Thoracic aorta (tissue), 2 donors: ENCODE measurements at places on chromosomes 6 and 20.

GRCh38 chr20:63707558-63708300 lies at the start of the genes ARFRP1 and ZGPAT:
Gene ARFRP1, minus strand, starts transcription at chr20:63707976. Its CDS starts 885 bp downstream, at chr20:63707091.
Gene ZGPAT, plus strand, starts transcription at chr20:63708039. Its CDS starts 542 bp downstream, at chr20:63708581.
- DNase-seq, result no peak

GRCh38 chr6:9257215-9257614 lies 821.9 kb upstream of the SLC35B3 start:
- DNase-seq, result no peak

- DNase-seq, result no peak
Observed at GRCh38 chr20:62856931-62857619, 4.5 kb downstream of the TCFL5 start.

DNA sequence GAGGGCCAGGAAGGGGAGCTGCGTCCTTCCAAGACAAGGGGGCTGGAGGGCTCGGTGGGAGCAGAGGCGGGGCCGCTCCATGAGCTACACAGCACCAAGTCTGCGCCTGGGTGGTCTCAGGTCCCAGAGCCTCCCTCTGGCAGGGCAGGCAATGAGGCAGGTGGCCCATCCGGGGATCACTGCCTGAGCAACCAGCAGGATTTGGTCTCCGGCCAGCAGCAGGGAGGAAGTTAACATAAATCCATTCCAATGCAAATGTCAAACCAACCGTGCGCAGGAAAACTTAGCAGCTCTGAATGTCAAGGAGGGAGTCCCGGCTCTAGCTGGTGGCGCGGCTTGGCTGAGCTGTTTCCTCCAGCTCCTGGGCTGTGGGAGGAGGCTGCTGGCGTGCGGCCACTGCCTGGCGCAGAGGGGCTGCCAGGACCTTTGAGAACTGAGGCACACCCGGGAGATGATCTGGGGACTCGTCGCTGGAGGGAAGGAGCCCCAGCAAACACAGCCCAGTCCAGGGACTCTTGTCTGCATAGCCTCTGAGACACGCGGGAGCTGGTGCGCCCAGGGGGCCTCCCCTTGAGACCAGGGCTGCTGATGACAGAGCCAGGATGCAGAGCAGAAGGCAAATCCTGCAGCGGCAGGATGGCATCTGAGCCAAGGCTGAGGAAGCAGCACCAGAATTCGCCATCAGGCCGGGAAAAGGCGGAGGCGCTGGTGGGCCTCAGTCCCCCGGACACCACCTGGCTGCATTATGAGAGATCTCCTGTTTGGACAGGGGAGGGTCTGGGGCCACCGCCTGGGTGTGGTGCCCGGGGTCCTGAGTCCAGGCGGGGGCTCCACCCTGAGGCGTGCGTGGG lies 33.1 kb upstream of the CHRNA4 start:
- no peak for DNase-seq

DNA sequence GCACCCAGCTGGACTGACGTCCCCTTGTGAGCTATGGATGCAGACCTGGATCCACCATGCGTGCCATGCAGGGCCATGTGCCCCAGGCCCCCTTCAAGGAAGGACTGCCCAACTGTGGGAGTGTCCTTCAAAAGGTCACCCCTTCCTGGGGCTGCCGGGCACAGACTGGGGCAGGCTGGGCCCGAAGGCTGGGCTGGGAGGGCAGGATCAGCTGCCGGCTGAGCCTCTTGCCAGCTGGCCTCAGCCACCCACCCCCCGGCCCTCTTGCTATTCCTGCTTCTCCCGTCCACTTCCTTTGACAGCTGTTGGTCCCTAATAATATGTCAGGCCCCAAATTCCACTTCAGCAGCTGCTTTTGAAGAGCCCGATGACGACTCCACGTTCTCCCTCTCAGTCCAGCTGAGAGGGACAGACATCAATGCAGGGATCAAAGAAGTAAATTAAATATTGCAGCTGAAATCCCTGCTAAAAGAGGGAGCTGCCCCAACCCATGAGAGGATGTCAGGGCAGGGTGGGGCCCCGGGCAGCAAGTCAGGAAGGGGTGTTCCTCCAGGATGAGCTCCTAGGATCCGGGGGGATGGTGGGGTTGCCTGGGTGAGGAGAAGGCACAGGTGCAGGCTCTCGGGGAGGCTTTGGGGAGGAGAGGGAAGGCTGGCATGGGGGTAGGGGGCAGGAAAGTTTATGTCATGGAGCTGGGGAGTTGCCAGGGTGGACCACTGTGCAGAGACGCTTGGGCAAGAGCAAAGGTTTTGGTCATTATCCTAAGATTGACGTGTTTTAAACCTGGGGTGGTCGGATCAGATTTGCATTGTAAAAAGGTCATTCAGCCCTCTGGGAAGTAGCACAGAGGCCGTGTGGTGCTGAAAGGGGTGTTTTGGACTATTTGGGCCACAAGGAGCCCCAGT lies 185.0 kb downstream of the ANKRD60 start:
- DNase-seq, result no peak

DNA sequence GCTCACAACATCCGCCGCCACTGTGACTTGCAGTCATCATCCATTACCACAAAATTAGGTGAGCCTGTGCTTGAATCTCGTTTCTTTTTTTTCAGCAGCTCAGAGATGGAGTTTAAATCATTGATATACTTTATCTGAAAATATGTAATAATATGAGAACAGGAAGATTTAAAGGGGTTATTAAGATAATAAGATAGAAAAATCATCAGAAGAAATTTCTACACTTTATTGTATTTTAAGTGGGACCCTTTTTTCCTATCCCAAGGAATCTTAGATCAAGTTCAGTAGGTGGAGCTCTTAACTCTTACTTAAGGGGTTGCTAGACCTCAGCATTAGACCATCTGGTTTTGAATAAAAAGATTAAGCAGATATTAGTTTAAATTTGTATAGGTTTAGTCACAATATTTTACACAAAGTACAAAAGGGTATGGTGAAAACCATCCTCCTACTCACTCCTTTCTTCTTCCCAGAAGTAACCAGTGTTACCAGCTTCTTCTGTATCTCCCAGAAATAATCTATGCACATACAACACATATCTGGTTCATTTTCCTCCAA lies 9.4 kb upstream of the NCOA7 start:
- no peak for DNase-seq
